Right hindlimb (tissue), 1 donor: ENCODE measurements at places on chromosomes 6 and 20.
A peak's percentile ranks its signal among the peaks of the same experiment; 100 is the strongest.

DNA sequence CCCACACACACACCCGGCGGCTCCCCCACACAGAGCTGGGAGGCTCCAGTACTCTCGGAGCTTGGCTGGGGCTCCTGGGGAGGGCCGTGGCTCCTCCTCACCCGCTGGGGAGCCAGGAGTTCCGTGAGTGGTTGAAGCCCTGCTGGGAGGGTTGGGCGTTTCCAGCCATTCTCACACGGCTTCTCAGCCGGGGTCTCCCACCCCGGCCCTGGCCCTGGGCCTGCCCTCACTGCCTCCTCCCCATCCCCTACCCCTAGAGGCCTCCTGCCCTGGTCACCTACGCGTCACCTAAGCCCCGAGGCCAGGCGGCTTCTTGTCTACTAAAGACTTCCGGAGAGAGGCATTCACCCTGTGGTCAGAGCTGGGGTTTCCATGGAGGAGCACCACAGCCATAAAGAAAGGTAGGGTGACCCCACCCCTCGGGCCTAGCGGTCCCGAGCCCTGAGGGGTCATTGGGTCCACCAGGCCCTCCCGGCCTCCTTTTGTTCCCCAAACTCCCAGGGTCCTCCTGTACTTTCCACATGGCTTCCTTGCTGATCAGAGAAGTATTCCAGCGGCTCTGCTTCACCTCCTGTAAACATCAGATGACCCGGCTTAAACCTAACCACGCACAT is 99.3 kb downstream of the TTLL2 start:
- DNase-seq: no peak

GRCh38 chr6:90790696-90791095 is 203.8 kb upstream of the MAP3K7 start:
- DNase-seq: no peak

DNA sequence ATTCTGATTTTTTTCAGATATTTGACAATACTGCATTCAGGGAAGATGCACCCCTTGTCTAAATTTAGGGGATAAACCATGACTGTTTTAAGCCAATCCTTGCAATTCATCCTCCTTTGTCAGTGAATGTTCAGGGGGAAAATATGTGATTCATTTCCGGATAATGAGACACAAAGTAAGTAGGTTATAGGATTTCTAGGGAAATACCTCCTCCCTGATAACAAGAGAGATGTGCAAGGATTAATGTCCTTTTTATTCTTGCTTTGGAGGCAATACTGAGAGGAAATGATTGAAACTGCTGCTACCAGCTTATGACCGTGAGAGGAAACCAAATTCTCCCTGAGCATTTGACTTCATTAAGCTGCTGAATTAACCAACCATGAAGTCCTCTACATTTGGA is 161.3 kb upstream of the EYA4 start:
- no peak for DNase-seq

DNA sequence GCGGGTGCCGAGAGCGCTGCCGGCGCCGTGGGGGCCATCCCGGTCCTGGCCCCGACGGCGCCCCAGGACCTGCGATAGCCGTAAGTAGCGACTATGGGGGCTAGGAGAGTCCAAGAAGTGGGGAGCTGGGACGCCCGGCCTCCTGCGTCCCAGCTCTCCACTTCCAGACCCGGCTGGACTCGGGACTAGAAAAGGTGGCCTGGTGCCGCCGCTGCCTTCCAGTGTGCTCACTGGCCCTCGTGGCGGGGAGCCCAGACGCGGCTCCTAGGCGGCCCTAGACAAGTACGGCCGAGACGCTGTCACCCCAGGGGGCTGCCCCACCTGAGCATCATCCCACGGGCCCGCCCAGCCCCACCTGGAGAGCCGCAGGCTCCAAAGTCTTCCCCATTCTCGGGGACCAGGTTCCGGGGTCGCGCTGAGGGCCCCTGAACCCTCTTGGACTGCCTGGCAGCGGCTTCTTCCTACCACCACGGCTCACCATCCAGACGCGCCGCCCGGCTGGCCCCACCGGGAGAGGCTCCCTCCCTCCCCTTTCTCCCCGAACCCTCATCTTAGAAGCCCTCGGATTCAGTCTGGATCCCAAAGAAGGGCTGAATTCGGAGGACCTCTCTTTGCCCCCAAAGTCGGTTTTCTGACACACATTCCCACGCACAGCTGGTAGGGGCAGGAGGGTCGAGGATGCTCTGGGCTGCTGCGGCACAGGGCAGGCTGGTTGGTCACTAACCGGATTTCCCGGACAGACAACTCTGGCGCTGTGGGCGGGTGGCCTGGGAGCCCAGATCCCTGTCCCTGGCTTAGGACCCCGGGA is 870 bp upstream of the MDFI start:
- DNase-seq: no peak

DNA sequence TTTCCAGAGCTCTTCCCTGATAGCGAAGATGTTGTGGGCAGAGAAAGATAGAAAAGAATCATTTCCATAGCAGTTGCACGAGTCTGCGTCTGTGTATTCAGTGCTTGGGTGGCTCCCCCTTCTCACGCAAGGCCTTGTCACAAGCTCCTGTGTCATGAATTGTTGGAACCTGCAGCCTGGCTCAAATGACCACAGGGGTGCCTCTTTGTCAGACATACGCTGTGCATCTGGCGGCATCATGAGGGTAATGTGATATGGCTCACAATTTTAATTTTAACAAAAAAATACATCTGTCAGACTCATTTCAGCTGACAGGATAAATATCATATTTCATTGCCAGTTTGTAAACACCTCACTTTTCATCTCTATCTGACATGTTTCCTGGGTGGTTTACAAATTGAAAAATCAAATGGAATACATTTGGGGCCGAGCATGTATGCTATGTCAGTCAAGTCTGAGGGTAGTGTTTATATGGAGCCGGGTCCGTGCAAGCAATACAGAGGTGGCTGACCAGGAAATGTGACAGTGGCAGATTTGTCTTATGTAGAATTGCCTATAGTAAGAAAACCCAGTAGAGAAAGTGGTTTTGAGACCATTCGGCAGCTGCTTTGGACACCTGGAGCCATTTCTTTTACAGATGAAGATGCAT is 90.9 kb downstream of the CAP2 start:
- no peak for DNase-seq

- no peak for DNase-seq
Observed at GRCh38 chr6:47404435-47404834, 73.2 kb upstream of the CD2AP start.

- no peak for DNase-seq
Observed at GRCh38 chr6:163568275-163568674, 153.8 kb downstream of the QKI start.

GRCh38 chr6:153858529-153858928 is 180.5 kb upstream of the OPRM1 start:
- no peak for DNase-seq

GRCh38 chr20:62059920-62060630 is 5.6 kb downstream of the TAF4 start:
- DNase-seq: no peak

DNA sequence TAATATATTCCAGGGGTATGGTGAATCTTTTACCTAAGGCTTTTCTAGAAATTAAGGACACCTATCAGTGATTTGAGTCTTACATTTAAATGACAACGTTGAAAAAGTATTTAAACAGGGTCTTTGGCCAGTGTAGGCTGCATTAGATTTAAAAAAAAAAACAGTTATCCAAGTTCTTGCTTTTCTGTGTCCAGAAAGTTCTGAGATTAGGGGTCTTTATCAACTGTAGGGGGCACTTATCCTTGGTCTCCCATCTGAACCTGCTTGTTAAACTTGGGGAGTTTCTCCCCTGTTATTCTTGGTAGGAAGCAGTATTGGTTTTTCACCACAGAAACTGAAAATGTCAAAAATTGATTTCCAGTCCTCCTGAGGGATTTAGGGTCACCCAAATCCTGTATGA is 155.9 kb upstream of the ZNF217 start:
- no peak for DNase-seq

- DNase-seq: peak; percentile 19
Observed at GRCh38 chr20:24657196-24657595, 187.8 kb downstream of the SYNDIG1 start.

DNA sequence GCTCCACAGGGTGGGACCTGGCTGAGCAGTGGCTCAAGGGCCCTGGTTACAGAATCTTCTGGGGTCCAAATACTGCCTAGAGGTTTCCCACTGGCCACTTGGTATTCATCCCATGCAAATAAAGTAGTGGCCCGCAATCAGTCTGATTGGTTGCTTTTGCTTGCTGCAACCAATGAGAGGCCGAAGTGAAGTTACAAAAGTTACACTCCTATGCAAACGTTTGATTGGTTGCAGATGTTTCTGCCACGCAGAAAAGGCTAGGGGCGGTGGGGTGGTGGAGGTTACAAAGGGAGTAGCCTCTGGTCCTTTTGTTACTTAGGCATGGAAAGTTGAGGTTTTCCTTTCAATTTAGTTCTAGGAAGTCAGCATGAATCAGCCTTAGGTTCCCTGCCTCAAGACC is 3.6 kb upstream of the NHLRC1 start:
- DNase-seq: no peak

DNA sequence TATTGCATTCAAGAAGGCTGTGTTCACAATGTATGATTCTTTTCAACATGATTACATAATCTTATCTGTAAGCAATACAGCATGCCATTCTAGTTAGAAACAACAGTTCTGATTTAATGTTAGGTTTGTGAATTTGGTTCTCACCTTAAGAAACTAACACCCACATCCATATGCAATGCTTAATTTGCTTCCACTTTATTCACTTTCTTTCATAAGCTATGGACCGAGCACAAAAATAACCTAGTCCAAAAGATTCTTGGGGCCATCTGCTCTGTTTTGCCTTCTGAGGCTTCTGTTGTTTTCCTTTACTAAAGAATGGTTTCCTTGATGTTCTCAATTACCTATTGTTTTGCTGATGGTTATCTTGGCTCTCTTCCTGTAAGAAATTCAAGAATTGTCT is 258.2 kb downstream of the EYS start:
- DNase-seq: no peak
